ENCODE measurements at places on chromosomes 12 and 14.
A peak's percentile ranks its signal among the peaks of the same experiment; 100 is the strongest.

- no peak for DNase-seq
Measured at GRCh38 chr12:89140602-89141238, 211.6 kb downstream of the DUSP6 start.

DNA sequence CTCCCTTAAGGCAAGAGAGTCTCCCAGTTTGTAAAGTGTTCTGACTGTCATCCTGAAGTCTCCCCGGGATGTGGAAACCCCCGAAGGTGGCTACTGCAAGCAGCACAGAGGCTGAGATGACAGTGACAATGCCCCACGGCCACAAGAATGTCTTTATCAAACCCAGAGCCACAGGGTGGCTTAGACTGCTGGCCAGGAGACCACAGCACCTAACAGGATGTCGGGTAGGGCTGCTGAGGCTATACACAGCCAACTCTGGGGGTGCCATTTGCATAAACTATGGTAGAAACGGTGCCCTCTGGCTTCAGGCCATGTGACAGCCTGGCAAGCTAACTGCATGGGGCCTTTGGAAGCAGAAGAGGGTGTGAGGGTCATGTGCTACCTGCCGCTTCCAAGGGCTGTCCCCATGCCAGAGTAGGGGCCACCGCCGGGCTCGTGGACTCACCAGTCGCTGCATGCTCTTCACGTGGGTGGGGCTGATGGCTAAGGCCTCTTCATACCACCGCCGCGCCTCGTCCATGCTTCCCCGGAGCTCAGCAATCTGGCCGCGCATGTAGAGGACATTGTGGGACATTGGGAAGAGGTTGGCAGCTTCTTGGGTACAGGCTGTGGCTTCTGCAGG is 180.9 kb downstream of the CALM1 start:
- DNase-seq: no peak

GRCh38 chr12:65532764-65533163 is 254.3 kb downstream of the MSRB3 start:
- no peak for DNase-seq

GRCh38 chr12:74984631-74985030 is 225.0 kb downstream of the KCNC2 start:
- DNase-seq: no peak

DNA sequence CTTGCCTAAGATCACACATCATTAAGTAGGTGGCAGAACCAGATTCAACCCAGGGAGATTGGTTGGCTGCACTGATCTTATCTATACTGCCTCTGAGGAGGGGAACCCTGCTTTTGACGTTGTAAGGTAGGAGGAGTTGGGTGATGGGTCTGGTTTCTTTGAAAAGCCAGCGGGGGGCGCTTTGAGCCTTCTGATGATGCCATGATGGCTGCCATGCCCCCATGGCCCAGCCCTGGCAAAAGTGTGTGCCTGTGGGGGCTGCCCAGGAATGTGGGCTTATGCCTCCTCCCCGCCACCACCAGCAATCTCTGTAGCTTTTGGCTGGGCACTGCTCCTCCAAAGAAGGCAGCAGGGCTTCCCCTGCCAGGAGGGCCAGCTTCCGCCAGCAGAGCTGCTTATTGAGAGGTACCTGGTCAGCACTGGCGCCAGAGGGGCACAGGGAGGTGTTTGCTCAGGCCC is 224.3 kb downstream of the SLC41A2 start:
- DNase-seq: peak; percentile 55

GRCh38 chr14:73763396-73763795 is 49.2 kb upstream of the PNMA1 start:
- DNase-seq: no peak

DNA sequence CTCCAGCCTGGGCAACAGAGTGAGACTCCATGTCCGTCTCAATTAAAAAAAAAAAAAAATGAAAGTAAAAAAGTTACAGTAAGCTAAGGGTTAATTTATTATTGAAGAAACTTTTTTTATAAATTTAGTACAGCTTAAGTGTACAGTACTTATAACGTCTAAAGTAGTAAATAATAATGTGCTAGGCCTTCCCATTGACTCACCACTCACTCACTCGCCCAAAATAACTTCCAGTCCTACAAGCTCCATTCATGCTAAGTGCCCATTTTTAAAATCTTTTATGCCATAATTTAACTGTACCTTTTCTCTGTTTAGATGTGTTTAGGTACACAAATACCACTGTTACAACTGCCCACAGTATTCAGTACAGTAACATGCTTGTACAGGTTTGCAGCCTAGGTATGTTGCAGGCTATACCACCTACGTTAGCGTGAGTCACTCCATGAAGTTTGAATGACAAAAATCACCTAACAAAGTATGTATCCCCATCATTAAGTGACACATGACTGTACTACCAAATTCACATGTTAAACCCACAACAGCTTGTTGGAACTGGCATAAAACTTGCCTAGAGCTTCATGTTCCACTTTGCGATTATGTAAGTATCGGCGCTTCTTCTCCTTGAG is 10.7 kb downstream of the KANSL2 start:
- DNase-seq: no peak

DNA sequence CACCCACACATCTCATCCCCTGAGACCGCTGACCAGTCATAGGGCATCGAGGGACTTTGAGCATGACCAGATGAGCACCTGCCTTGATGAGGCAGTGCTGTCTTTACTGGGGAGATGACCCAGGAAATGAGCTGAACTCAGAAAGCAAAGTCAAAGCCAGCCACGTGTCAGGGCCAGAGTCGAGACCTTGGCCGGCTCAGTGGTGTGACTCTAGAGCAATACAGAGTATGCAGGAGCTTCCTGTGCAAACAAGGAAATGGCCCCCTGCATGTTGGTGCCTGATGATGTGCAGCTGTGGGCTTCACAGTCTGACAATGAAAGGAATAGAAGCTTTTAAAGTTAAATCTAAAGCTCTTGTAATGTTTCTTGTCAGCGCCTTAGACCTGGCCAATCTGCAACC is 332.9 kb downstream of the PCNX1 start:
- no peak for DNase-seq

GRCh38 chr14:24664366-24664765 is 30.4 kb upstream of the GZMB start:
- DNase-seq: no peak

DNA sequence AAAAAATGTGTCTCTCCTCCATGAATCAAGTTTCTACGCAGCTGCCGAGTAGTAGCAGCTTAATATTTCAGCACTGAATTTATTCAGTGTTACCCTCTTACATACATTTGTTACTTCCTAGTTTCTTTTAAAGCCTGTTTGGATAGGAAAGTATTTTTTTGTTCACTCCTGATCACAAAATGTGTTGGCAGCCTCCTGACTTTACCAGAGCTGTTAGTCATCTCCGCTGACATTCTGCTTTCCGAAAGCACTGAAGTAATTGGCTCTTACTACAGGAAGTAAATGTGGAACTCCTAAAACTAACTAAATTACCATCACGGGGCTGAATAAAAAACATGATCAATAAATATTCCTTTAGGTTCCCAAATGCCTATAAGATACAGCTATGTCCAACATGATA is 225.5 kb downstream of the EPS8 start:
- DNase-seq: no peak

DNA sequence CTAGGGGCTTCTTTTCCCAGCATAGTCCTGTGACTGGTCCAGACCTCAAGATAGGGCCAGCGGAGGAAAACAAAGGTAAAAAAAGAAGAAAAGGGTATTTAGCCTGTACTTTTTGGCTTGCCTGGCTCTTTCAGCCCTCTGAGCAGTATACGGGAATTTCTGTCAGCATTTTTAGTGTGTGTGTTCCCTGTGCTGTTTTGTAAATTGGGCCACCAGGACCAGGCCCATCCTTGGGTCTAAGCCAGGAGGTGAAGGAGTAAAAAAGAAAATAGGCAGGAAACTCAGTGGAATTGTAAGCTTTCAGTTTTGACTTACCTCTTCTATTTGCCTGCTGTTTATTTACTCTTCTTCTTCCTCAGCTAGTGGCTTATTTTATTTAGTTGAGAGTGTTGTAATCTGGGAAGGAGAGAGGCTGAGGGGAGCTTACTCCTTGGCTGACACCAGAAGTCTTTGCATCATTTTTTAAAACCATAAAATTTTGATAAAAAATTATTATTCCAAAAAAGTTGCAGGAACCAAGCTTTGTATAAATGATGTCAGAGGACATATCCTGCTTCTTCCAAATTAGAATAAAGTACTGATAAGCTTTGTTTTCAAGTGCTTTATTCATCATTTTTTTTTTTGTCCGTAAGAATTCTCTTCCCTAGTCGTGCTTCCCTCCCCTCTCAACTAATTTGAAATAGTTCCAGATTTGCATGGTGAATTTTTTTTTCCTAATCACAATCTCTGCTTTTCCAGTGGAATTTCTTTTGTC is 63.7 kb downstream of the DIP2B start:
- no peak for DNase-seq

All from NAMALWA (cell line).